CD8-positive, alpha-beta memory T cell (primary cell): ENCODE measurements at places on chromosomes 6 and 20. TPM values are rescaled to one million over a fixed set of nuclear protein-coding genes. Genes with fewer than 3 reads are reported as not detected.

GRCh38 chr6:140623498-140623897 is 1249.0 kb upstream of the CITED2 start:
- no peaks in the 10 kb centered on the region for H3K36me3 ChIP-seq
- H3K4me1 ChIP-seq = no peaks in the 10 kb centered on the region
- no peak for DNase-seq
- H3K27ac ChIP-seq = no peak overlapping the region

PDE10A gene
- not detected for total RNA-seq

- H3K36me3 ChIP-seq = no peaks in the 10 kb centered on the region
- no peaks in the 10 kb centered on the region for H3K4me1 ChIP-seq
- no peak overlapping the region for H3K4me3 ChIP-seq
Observed at GRCh38 chr6:145836170-145836569, 21.6 kb upstream of the FBXO30 start.

GRCh38 chr6:82711105-82711827 is 347.6 kb downstream of the TPBG start:
- no peak overlapping the region for H3K27ac ChIP-seq
- H3K4me1 ChIP-seq = no peaks in the 10 kb centered on the region
- no peak for DNase-seq

MUC22 gene
- not detected for total RNA-seq

ENPP1 gene
- total RNA-seq = 2.2 TPM

EPB41L1 gene
- 0.35 TPM for total RNA-seq

DNA sequence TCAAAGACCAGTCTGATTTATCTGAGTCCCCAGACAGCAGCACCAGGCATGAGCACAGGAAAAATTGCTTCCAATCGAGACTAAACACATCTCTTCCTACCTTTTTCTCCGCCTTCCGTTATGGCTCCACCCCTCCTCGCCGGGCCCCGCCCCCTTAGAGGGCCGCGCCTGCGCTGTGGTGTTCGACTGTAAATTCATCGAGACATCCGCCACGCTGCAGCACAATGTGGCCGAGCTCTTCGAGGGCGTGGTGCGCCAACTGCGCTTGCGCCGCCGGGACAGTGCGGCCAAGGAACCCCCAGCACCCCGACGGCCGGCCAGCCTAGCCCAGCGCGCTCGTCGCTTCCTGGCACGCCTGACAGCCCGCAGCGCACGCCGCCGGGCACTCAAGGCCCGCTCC is 8.9 kb downstream of the REM1 start:
- no peaks in the 10 kb centered on the region for H3K4me1 ChIP-seq
- H3K36me3 ChIP-seq = no peaks in the 10 kb centered on the region
- no peak overlapping the region for H3K4me3 ChIP-seq
- H3K27me3 ChIP-seq = peaks cover 5% of the 10 kb centered on the region
- no peak overlapping the region for H3K27ac ChIP-seq

GRCh38 chr20:53940360-53940702 is 130.1 kb downstream of the BCAS1 start:
- H3K4me3 ChIP-seq = no peak overlapping the region
- no peaks in the 10 kb centered on the region for H3K27me3 ChIP-seq
- no peaks in the 10 kb centered on the region for H3K36me3 ChIP-seq
- H3K27ac ChIP-seq = no peak overlapping the region

C20orf141 gene
- not detected for total RNA-seq

GRCh38 chr6:15748341-15748740 is 85.5 kb upstream of the DTNBP1 start:
- no peak for DNase-seq
- H3K27me3 ChIP-seq = no peaks in the 10 kb centered on the region
- no peak overlapping the region for H3K4me3 ChIP-seq
- H3K36me3 ChIP-seq = no peaks in the 10 kb centered on the region

TFAP2D gene
- total RNA-seq = not detected

RNF39 gene
- total RNA-seq = not detected

DNA sequence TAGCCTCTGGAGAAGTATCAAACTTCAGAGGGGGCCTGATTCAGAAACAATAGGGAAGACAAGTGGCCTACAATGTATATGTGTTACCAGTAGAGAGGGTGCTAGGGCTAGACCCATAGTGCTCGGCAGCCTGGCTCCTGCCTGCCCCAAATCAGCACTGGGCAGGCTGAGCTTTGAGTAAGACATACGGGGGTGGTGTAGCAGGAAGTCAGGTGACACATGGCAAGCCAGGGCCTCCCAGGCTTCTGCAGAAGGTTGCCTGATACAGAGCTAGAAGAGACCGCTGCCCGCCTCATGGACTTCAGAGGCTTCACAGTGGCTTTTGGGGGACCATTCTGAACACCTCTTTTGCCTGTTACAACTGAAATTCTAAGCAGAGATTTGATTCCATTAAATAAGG is 43.4 kb downstream of the RALY start:
- peak; percentile 7 for DNase-seq
- no peaks in the 10 kb centered on the region for H3K27me3 ChIP-seq
- H3K36me3 ChIP-seq = peaks cover 9% of the 10 kb centered on the region
- H3K27ac ChIP-seq = no peak overlapping the region
- peaks cover 46% of the 10 kb centered on the region for H3K4me1 ChIP-seq

DNA sequence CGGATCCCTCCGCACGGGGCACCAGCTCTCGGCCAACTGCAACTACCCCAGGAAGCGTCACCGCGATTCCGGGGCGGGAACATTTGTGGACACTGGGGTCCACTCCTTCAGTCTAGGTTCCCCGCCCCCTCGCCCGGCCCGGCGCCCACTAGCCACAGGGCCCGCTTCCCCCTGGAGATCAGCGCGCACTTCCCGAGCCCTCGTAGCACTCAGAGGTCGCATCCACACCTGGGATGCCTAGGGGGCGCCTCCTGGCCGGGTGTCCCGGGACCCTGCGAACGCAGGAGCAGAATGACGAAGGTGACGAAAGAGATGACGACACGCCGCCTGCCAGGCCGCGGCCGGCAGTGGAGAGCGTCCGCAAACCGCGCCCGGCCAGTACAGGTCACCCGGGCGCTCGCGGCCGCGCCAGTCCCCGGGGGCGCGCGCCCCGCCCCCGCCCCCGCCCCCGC is 309 bp upstream of the AIG1 start:
- H3K4me1 ChIP-seq = peaks cover 14% of the 10 kb centered on the region
- H3K4me3 ChIP-seq = peak overlapping the region; percentile 64
- peak overlapping the region; percentile 57 for H3K27ac ChIP-seq

SLC16A10 gene
- total RNA-seq = 3.5 TPM

LINC00237 gene
- not detected for total RNA-seq

GRCh38 chr6:437037-437392 is 45.5 kb downstream of the IRF4 start:
- no peak overlapping the region for H3K4me3 ChIP-seq
- no peaks in the 10 kb centered on the region for H3K27me3 ChIP-seq
- H3K4me1 ChIP-seq = peaks cover 6% of the 10 kb centered on the region
- H3K27ac ChIP-seq = no peak overlapping the region
- H3K36me3 ChIP-seq = no peaks in the 10 kb centered on the region

DNA sequence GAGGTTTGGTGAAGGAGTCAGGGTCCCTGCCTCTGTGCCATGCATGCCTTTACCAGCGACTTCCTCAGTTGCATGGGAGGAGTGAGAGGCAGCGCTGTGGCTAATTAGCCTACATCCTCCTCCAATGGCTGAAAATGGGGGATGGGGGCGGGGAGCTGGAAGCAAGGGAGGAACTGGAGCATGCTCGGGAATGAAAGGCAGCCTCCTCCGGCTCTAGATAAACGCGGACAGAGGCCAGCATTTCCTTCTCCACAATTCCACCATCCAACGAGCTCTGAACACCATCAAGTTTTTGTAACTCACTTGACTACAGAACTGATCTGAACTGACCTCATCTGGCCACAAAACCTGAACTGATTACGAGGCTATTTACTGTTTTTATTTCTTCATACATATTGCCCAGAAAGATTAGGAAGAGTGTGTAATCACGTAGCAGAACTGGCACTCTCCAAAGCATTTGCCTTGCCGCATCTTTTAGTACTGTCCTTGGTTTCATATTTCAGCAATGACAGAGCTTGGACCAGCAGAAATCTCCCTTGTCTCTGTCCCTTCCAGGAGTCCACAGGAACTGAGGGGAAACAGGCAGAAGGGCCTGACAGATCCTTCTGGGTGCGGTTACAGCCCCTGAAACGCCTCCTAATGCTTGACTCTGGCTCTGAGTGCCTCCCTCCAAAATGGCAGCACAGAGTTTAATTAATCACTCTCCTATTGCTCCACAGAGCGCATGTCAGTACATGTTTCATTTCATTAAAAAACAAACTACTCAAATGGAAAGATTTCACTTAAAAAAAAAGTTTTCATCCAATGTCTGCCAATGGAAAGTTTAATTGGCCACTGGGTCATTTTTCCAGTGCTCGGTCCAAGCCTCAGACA is 58.2 kb upstream of the TRAF3IP2 start:
- H3K27me3 ChIP-seq = no peaks in the 10 kb centered on the region
- no peak for DNase-seq
- H3K36me3 ChIP-seq = peaks cover 54% of the 10 kb centered on the region

GRCh38 chr20:8912731-8913130 is 156.2 kb upstream of the PLCB4 start:
- H3K4me1 ChIP-seq = no peaks in the 10 kb centered on the region
- no peaks in the 10 kb centered on the region for H3K36me3 ChIP-seq
- no peak overlapping the region for H3K27ac ChIP-seq
- no peak for DNase-seq
- no peak overlapping the region for H3K4me3 ChIP-seq

GRCh38 chr6:21469213-21469612 is 124.3 kb upstream of the SOX4 start:
- H3K27me3 ChIP-seq = no peaks in the 10 kb centered on the region
- H3K36me3 ChIP-seq = no peaks in the 10 kb centered on the region
- DNase-seq = no peak
- no peak overlapping the region for H3K27ac ChIP-seq
- no peaks in the 10 kb centered on the region for H3K4me1 ChIP-seq
